Gastrocnemius medialis (tissue), 4 donors: ENCODE measurements at places on chromosomes 12 and 14.

GRCh38 chr14:54098536-54098935, 141.9 kb upstream of the BMP4 start:
- no peaks in the 10 kb centered on the region for H3K36me3 ChIP-seq
- H3K4me1 ChIP-seq: no peaks in the 10 kb centered on the region
- DNase-seq: no peak

DNA sequence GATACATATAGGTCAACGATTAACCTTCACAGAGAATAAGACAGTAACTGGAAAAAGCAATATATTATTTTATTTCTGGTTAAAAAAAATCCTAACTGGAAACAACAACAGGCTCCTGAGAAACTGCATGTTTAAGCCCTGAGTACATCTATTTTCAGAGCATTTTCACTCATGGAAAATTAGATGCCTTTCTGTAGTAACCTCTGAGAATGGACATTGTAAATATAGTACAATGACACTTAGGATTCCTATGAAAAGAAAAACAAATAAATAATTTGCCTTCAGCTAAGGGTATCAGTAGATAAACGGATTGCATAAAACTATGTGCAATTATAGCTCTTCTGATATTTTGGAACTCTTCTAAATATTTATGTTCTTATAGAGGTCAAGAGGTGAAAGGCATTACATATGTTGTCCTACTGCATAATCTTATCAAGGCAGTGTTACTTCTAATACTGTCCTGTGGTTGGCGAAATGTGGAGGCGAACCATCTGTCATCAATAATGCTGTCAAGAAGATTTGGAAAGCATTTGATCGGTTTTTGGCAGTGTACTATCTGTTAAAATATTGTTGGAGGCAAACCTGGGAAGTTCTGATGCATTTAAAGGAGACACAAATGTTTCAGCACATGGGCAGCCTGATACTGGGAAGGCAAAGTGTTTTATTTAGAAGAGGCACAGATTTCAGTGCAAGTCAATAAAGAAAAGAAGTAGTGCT, 381.8 kb downstream of the BTG1 start:
- H3K4me3 ChIP-seq: no peak overlapping the region
- DNase-seq: no peak

DNA sequence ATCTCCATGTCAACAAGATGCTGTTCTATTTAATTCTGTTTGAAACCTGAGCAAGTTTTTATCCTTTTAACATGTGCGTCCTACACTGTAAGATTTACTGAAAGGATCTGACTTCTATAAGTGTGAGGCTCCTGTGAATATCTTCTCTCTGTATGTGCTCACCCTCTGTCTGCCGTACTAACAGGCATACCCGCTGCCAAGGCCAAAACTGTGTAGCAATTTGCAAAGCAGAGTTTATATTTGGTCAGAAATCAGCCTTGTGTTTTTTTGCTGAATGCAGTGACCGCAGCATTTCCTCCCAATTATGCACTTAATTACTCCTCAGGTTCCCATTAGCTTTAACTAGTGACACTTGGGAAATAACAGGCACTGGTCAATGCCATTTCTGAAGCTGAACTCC, 12.3 kb downstream of the CHST11 start:
- DNase-seq: no peak
- no peaks in the 10 kb centered on the region for H3K36me3 ChIP-seq
- H3K27me3 ChIP-seq: no peaks in the 10 kb centered on the region
- H3K27ac ChIP-seq: no peak overlapping the region
- no peak overlapping the region for H3K4me3 ChIP-seq

DNA sequence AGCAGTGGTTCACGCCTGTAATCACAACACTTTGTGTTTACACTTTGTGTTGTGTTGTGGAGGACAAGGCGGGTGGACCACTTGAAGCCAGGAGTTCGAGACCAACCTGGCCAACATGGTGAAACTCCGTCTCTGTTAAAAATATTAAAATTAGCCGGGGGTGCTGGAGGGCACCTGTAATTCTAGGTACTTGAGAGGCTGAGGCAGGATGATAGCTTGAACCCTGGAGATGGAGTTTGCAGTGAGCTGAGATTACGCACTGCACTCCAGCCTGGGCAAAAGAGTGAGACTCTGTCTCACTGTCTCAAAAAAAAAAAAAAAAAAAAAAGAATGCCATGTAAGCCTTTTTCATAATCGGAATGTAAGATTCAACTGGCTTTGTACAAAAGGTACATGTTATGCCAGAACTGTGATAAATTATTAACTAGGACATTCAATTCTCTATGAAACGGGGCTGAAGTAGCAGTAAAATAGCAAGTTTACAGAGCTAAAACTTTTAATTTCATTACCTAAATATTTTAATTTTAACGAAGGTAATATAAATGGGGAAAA, 13.9 kb upstream of the PITPNM2 start:
- H3K27ac ChIP-seq: no peak overlapping the region
- no peak overlapping the region for H3K4me3 ChIP-seq
- H3K27me3 ChIP-seq: no peaks in the 10 kb centered on the region
- no peaks in the 10 kb centered on the region for H3K36me3 ChIP-seq

DNA sequence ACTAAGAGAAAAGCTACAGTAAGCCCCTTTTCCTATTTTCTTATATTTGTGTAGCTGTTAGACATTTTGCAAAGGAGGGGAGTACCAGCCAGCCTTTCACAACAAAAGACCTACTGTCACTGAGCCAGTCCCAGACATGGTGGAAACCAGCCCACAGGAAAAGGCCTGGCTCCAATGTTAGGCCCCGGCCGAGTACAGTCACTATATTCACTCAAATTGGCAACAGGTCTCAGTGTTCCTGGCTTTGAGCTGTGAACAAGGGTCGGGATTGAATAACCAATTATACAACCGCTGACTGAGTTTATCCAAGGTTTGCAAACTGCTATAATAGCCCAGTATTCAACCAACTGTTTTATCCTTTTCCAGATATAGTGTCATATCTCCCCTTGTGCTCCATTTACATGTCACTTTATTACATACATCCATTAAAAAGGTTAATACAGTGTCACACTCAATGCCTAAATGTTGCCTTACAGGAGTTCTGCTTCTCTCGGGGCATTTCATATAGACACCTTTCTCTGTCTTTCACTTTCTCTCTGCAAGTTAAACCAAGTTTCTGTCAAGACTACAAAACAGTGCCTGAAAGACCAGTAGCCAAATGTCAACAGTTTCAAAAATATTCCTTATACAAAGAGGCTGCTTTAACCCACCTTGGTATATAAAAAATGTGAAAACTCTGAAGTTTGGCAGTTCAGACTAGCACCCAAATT, 178.1 kb downstream of the SOX5 start:
- H3K4me1 ChIP-seq: no peaks in the 10 kb centered on the region
- no peak overlapping the region for H3K27ac ChIP-seq
- H3K4me3 ChIP-seq: no peak overlapping the region

GRCh38 chr14:49881350-49882001, 11.4 kb upstream of the ARF6 start:
- no peaks in the 10 kb centered on the region for H3K36me3 ChIP-seq
- no peak for DNase-seq
- no peak overlapping the region for H3K27ac ChIP-seq

- no peaks in the 10 kb centered on the region for H3K27me3 ChIP-seq
- no peak overlapping the region for H3K4me3 ChIP-seq
- H3K27ac ChIP-seq: no peak overlapping the region
These were observed 26.5 kb upstream of the RIC8B start for GRCh38 chr12:106747973-106748436.

DNA sequence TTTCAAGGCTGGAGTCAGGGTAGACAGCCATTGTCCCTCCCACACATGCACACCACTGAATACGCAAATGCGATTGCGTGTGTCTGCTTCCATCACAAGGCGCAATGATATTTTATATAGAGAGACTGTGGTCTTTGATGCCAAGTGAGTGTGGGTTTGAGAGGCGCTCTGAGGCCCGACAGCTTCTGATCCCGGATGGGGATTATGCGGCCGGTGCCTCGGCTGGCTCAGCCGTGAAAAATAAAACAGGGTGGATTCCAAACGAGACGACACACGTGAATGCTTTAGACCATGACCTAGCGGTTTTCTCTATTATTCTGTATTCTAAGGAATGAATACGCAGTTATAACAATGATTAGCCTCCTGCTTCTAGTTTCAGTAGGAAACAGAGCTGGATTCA, 72.5 kb downstream of the TMEM132D start:
- H3K4me3 ChIP-seq: no peak overlapping the region
- H3K36me3 ChIP-seq: no peaks in the 10 kb centered on the region
- H3K4me1 ChIP-seq: no peaks in the 10 kb centered on the region
- H3K27ac ChIP-seq: no peak overlapping the region
- DNase-seq: no peak
- H3K27me3 ChIP-seq: no peaks in the 10 kb centered on the region

- H3K4me1 ChIP-seq: no peaks in the 10 kb centered on the region
- no peak overlapping the region for H3K27ac ChIP-seq
- no peak for DNase-seq
These were observed 14.4 kb downstream of the KERA start for GRCh38 chr12:91043408-91043807.

DNA sequence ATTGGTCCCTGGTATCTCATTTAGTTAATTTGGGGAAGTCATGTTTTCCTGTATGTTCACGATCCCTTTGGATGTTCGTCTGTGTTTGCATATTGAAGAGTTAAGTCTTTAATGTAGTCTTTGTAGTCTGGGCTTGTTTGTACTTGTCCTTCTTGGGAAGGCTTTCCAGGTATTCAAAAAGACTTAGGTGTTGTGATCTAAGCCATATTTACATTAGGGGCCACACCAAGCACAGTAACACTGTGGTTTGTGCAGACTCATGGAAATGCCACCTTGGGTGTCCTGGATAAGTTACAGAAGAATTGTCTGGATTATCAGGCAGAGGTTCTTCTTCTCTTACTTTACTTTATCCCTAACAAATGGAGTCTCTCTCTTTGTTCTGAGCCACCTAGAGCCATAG, 380.3 kb downstream of the CCER1 start:
- H3K36me3 ChIP-seq: no peaks in the 10 kb centered on the region
- H3K27me3 ChIP-seq: no peaks in the 10 kb centered on the region
- no peak overlapping the region for H3K4me3 ChIP-seq
- H3K27ac ChIP-seq: no peak overlapping the region

GRCh38 chr12:54882079-54882478, 27.8 kb downstream of the MUCL1 start:
- no peak for DNase-seq
- H3K4me3 ChIP-seq: no peak overlapping the region
- H3K36me3 ChIP-seq: no peaks in the 10 kb centered on the region
- no peaks in the 10 kb centered on the region for H3K4me1 ChIP-seq

GRCh38 chr14:61625165-61625564, 70.1 kb upstream of the HIF1A start:
- no peak for DNase-seq
- H3K27me3 ChIP-seq: no peaks in the 10 kb centered on the region
- H3K36me3 ChIP-seq: no peaks in the 10 kb centered on the region
- H3K4me1 ChIP-seq: no peaks in the 10 kb centered on the region
- H3K27ac ChIP-seq: no peak overlapping the region

- no peaks in the 10 kb centered on the region for H3K36me3 ChIP-seq
- no peak for DNase-seq
- no peaks in the 10 kb centered on the region for H3K27me3 ChIP-seq
- peak overlapping the region; percentile 77 for H3K27ac ChIP-seq
- peaks cover 13% of the 10 kb centered on the region for H3K4me1 ChIP-seq
These were observed 1.8 kb downstream of the CLMN start for GRCh38 chr14:95317817-95318343.

GRCh38 chr12:50275556-50275955, 7.8 kb downstream of the LIMA1 start:
- DNase-seq: no peak
- H3K4me1 ChIP-seq: peaks cover 33% of the 10 kb centered on the region
- H3K36me3 ChIP-seq: no peaks in the 10 kb centered on the region
- H3K27me3 ChIP-seq: no peaks in the 10 kb centered on the region

GRCh38 chr12:25106818-25107217, 88.1 kb downstream of the DNAI7 start:
- no peaks in the 10 kb centered on the region for H3K27me3 ChIP-seq
- H3K27ac ChIP-seq: no peak overlapping the region
- H3K36me3 ChIP-seq: no peaks in the 10 kb centered on the region
- no peak overlapping the region for H3K4me3 ChIP-seq

GRCh38 chr14:59086241-59086882, 102.1 kb upstream of the DAAM1 start:
- no peaks in the 10 kb centered on the region for H3K27me3 ChIP-seq
- H3K27ac ChIP-seq: no peak overlapping the region
- no peaks in the 10 kb centered on the region for H3K4me1 ChIP-seq
- H3K4me3 ChIP-seq: no peak overlapping the region

- no peaks in the 10 kb centered on the region for H3K4me1 ChIP-seq
- no peak overlapping the region for H3K4me3 ChIP-seq
- H3K27me3 ChIP-seq: no peaks in the 10 kb centered on the region
These were observed 163.9 kb downstream of the ETNK1 start for GRCh38 chr12:22788913-22789312.

DNA sequence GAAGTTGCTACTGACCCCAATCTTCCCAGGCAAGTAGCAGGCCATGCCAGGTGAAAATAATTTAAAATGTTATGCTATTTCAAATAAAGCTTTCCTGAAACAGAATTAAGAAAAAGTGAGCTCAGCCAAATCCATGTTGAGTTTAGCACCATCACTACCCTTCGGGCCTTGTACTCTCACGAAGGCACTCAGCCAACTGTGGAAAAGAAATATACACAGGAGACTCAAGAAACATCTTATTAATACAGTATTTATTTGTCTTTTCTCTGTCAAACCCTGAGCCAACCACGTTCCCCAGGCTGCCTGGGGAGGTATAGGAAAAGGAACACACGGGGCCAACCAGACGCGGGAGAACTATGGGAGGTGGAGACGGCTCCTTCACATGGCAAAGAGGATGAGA, 10.9 kb downstream of the ATP5MC2 start:
- DNase-seq: no peak
- peaks cover 44% of the 10 kb centered on the region for H3K36me3 ChIP-seq
- H3K27ac ChIP-seq: peak overlapping the region; percentile 41
- H3K27me3 ChIP-seq: no peaks in the 10 kb centered on the region
- no peak overlapping the region for H3K4me3 ChIP-seq
- peaks cover 6% of the 10 kb centered on the region for H3K4me1 ChIP-seq

DNA sequence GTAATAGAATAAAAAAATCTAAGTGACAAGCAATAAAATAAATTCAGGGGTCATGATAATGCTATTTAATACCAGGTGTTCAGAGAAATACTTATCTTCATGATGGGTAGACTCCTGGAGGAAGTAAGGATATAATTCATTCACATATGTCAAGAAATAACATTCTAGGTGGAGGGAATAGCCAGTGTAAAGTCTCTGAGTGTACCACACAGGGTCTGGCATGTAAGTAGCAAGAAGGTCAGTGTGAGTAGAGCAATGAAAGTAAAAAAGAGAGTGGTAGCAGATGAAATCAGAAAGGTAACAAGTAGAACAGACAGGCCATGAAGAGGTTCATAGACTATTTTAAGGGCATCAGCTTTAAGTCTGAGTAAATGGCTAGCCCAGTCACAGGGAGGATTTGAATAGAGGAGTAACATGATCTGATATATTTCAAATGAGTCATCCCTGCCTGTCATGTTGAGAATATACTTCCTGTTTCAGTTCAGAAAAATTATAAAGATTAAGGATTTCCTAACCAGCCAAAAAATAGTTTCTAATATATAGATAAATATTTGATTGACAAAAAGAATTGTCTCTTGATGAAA, 519.9 kb downstream of the C12orf50 start:
- no peaks in the 10 kb centered on the region for H3K27me3 ChIP-seq
- no peak overlapping the region for H3K27ac ChIP-seq
- DNase-seq: no peak
- H3K4me3 ChIP-seq: no peak overlapping the region
- no peaks in the 10 kb centered on the region for H3K4me1 ChIP-seq
